SIG-M5 (cell line): ENCODE measurements at places on chromosomes 3 and 15.

- no peak for DNase-seq
These were observed 135.0 kb downstream of the NFKBIZ start for GRCh38 chr3:101984356-101984755.

- no peak for DNase-seq
These were observed 71.4 kb downstream of the LRRC49 start for GRCh38 chr15:70964058-70964457.

GRCh38 chr15:40100123-40100946, 8.3 kb downstream of the BMF start:
- DNase-seq = no peak

DNA sequence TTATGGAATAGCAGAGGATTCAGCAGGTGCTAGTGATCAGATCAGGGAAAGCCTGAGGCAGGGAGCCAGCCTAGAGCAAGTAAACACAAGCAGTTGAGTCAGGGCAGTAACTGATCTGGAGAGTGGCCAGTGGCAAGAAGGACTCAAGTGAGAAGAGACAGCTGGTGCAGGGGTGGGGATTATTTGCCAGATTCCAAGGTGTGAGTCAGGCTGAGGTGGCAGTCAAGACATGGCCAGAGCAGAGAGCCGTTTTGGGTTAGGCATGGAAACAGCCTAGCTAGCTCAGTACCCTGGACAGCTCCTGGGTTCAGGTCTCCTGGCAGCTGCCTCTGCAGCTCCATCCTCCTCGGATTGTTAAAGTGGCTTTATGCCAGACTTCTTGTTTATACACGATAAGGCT, 281.9 kb upstream of the ONECUT1 start:
- no peak for DNase-seq

DNA sequence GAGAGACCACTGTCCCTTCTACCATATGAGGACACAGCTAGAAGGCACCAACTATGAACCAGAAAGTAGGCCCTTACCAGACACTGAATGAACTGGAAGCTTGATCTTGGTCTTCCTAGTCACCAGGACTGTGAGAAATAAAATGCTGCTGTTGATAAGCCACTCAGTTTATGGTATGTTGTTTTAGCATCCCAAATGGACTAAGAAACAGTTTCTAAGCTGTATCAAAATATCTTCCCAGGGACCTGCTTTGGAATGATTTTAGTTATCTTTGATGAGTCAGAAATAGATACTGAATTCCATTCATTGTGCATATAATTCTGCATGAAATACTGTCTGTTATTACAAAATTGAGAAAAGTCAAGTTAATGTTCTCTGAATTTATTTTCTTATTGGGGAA, 18.6 kb downstream of the WDR76 start:
- no peak for DNase-seq

DNA sequence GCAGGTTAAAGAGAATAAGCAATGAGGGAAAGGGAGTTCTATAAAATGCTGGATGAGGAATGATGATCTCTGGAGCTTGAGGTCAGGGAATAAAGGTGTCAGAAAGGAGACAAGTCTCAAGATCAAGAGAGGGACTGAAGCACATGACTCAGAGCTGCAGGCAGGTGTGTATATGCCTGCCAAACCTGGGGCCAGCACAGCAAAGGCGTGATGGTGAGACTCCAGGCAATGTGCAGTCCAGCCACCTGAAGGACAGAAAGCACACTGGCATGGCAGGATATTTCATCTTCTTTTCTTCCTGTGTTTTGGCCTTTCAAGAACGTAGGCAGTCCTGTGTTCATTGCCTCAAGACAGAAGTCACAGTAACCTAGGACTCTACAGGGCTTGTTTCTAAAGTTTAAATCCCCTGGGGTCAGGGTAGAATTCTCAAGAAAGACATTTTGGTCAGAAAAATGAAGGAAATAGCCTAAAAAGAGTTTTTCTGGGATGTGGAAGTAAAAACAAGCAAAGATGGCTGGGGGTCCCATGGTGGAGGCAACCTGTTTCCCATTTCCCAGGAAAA, 55.5 kb upstream of the TOPAZ1 start:
- DNase-seq = no peak

GRCh38 chr3:16326724-16327349, 61.8 kb downstream of the OXNAD1 start:
- no peak for DNase-seq

- DNase-seq = no peak
These were observed 256.0 kb downstream of the ULK4 start for GRCh38 chr3:41705893-41706292.

DNA sequence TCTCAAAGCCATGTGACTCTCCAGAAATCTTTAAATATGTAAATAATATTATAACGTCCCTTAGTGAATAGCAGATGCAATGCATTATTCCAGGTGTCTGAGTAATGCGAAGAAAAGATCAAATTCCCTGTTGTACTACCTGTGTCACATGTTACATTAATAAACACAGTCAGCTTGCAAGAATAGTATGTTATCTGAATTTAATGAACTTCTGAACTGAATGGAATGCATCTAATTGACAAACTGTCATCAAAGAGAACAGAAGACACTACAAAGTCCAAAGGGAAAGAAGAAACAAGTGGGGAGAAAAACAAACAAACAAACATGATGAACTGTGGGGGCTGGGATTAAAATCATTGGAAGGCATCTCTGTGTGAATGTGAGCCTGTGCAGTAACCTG, 508.8 kb downstream of the LPP start:
- DNase-seq = no peak

- no peak for DNase-seq
These were observed 22.8 kb upstream of the C2CD4B start for GRCh38 chr15:62187910-62188309.

GRCh38 chr3:36774052-36774451, 9.7 kb upstream of the DCLK3 start:
- DNase-seq = no peak
